Endothelial cell of umbilical vein (primary cell): ENCODE measurements at places on chromosomes 1 and 21. TPM values are rescaled to one million over a fixed set of nuclear protein-coding genes. Genes with fewer than 3 reads are reported as not detected.
A peak's percentile ranks its signal among the peaks of the same experiment; 100 is the strongest.

Gene GPR52
- 0.72 and 2.2 TPM in 2 replicates for total RNA-seq

Gene KCNE1
- total RNA-seq = 0.38 and 0.53 TPM in 2 replicates

Gene DNASE2B
- total RNA-seq = not detected in 2 replicates

Gene ZNF678
- total RNA-seq = 7.5 and 7.7 TPM in 2 replicates

Gene PGLYRP3
- total RNA-seq = not detected in 2 replicates

Gene MEX3A
- 23.6 and 26.6 TPM in 2 replicates for total RNA-seq

GRCh38 chr21:46118316-46119143 is 20.6 kb downstream of the COL6A2 start:
- no peak overlapping the region for H3K4me3 ChIP-seq
- H3K27me3 ChIP-seq = no peaks in the 10 kb centered on the region
- H3K4me1 ChIP-seq = no peaks in the 10 kb centered on the region
- H3K27ac ChIP-seq = no peak overlapping the region
- H3K36me3 ChIP-seq = no peaks in the 10 kb centered on the region

DNA sequence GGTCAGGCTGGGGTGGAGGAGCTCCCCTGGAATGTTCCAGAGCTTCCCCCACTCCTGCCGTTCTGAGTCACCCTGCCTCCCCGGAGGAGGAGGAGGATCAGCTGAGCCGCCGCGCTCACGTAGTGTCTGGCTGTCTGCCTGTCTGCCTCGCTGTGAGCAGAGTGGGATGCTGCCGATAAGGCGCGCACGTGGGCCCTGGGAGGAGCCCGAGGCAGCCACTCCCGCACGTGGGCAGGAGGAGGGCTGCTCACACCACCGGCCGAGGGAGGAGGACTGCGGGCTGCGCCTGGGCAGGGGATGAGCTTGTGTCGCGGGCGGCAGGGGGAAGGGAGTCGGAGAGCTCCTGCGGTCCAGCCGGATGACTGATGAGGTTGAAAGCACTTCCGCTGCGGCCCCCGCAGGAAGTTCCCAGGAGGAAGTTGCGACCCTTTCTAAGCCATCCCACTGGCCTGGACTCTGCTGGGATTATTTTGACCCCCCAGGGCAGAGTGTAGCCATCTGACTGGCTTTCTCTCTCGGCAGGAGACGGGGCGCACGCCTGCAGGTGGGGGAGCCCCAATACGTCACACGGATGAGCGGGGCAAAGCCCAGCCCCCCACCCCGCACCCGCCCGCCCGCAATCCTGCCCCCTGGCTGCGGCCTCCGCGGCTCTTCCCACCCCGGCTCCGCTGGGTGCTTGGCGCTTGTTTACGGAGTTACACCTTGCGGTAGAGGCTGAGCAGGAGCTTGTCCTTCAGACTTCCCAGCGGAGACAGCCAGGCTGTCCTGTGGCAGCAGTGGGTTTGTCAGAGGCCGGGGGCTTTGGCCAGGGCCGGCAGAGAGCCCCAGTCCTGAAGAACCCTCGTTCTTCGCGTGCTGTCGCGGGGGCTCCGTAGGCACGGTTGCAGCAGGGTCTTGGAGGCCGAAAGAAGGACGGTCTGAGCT is 9.8 kb downstream of the PDXK start:
- no peaks in the 10 kb centered on the region for H3K36me3 ChIP-seq
- H3K4me3 ChIP-seq = peak overlapping the region; percentile 13
- no peaks in the 10 kb centered on the region for H3K27me3 ChIP-seq
- peak overlapping the region; percentile 79 for H3K27ac ChIP-seq
- H3K4me1 ChIP-seq = peaks cover 38% of the 10 kb centered on the region

- no peak overlapping the region for H3K27ac ChIP-seq
- no peak for DNase-seq
- no peak overlapping the region for H3K4me3 ChIP-seq
- no peaks in the 10 kb centered on the region for H3K36me3 ChIP-seq
Measured at GRCh38 chr1:168340781-168341482, 60.3 kb downstream of the TBX19 start.

- DNase-seq = no peak
- no peak overlapping the region for H3K4me3 ChIP-seq
Measured at GRCh38 chr1:87242445-87243185, 86.1 kb upstream of the LMO4 start.

DNA sequence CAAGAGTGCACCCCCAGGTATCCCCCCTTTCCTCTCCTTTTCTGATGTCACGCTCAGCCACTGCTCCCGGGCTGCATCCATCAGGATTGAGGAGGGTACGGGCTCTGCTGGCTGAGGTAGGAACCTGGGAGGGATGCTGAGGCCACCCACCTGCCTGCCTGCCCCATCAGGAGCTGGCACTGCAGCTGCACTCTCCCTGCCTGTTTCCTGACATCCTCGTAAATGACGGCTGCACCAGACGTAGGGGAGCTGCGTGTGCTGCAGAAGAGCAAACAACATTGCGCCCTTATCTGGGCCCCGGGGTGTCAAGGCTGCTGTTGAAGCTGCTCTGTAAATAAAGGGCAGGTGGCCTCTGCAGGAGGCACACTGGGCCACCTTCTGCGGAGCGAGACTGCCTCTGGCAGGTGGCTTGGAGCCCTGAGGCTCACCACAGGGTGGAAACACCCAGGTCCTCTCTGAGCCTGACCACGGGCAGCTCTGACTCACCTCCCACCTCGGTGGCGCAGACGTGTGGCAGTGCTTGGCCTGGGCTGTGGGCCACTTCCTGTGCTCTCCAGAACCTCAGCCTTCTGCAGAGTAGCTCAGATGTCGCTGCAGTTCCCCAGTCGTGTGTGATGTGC is 30.9 kb downstream of the SNAP47 start:
- DNase-seq = no peak
- H3K4me3 ChIP-seq = no peak overlapping the region
- H3K27ac ChIP-seq = no peak overlapping the region
- H3K36me3 ChIP-seq = no peaks in the 10 kb centered on the region

DNA sequence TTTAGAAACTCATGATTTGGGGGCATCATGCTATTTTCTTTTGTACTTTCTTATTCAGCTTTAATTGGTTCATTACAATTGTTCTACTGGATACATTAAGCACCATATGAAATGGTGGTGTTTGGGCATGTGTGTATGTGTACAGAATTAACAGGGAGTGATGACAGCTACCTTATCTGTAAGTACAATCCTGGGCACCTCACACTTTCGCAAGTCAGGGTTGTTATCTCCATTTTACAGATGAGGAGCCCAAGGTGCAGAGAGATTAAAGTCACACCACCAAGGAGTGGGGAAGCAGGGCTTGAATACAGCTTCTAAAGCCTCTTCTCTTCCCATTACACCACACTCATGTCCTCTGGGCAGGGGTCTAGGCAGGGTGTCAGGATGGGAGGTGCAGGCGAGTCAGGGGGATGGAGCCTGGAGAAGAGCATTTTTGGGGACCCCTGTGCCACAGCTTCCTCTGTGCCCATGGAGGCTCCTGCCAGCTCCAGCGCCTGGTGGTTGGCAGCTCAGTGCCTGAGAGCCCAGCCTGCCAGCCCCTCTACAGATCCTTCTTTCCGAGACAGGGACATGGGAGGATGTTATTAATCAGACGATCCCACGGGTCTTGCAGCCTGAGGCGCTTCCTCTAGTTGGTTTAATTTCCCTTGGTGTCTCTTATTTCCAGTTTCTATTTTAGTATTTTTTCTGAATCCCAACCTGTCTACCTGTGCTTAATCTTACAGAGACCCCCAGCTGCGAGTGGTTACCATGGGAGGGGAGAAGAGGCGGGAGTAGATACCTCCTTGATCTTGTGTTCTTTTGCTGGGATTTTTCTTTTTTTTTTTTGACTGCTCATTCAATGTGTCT is 126.2 kb upstream of the CD34 start:
- no peak overlapping the region for H3K27ac ChIP-seq
- H3K4me3 ChIP-seq = no peak overlapping the region
- peaks cover 11% of the 10 kb centered on the region for H3K4me1 ChIP-seq
- peaks cover 69% of the 10 kb centered on the region for H3K36me3 ChIP-seq

GRCh38 chr1:114099268-114099667 is 54.4 kb downstream of the SYT6 start:
- no peak overlapping the region for H3K4me3 ChIP-seq
- H3K27ac ChIP-seq = no peak overlapping the region
- no peaks in the 10 kb centered on the region for H3K4me1 ChIP-seq

- H3K4me3 ChIP-seq = no peak overlapping the region
- H3K36me3 ChIP-seq = no peaks in the 10 kb centered on the region
Measured at GRCh38 chr1:152756872-152757271, 953 bp upstream of the KPRP start.

DNA sequence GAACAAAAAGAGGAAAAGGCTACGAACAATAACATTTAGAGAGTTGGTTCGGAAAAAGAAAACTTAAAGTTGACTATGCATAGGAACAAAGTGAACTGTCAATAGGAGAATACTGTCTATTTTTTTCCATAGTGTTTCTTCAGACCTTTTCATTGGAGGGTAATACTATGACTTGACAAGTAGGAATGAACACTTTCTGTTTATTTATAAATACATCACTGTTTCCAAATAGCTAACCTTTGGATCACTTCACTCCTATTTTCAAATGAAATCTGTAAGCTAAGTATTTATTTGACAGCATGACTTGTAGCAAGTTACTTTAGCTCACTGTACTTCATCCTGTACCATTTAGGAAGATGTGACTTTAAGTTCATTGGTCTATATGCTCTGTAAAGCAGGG is 221.3 kb downstream of the COL24A1 start:
- no peak overlapping the region for H3K4me3 ChIP-seq
- H3K27ac ChIP-seq = no peak overlapping the region
- DNase-seq = no peak
- no peaks in the 10 kb centered on the region for H3K36me3 ChIP-seq

GRCh38 chr1:240232530-240232929 is 140.8 kb downstream of the FMN2 start:
- no peaks in the 10 kb centered on the region for H3K4me1 ChIP-seq
- no peaks in the 10 kb centered on the region for H3K36me3 ChIP-seq
- no peak overlapping the region for H3K4me3 ChIP-seq

GRCh38 chr1:67227196-67227595 is 60.9 kb downstream of the IL23R start:
- H3K27me3 ChIP-seq = peaks cover 4% of the 10 kb centered on the region
- no peaks in the 10 kb centered on the region for H3K4me1 ChIP-seq
- no peak overlapping the region for H3K27ac ChIP-seq
- H3K36me3 ChIP-seq = no peaks in the 10 kb centered on the region
- no peak for DNase-seq

GRCh38 chr1:238458899-238459298 is 568.2 kb upstream of the ZP4 start:
- H3K4me3 ChIP-seq = no peak overlapping the region
- H3K27ac ChIP-seq = no peak overlapping the region
- no peak for DNase-seq
- H3K36me3 ChIP-seq = no peaks in the 10 kb centered on the region
- no peaks in the 10 kb centered on the region for H3K27me3 ChIP-seq

GRCh38 chr1:150267896-150268295 is 920 bp downstream of the APH1A start:
- no peaks in the 10 kb centered on the region for H3K27me3 ChIP-seq
- no peak for DNase-seq
- peak overlapping the region; percentile 51 for H3K4me3 ChIP-seq

DNA sequence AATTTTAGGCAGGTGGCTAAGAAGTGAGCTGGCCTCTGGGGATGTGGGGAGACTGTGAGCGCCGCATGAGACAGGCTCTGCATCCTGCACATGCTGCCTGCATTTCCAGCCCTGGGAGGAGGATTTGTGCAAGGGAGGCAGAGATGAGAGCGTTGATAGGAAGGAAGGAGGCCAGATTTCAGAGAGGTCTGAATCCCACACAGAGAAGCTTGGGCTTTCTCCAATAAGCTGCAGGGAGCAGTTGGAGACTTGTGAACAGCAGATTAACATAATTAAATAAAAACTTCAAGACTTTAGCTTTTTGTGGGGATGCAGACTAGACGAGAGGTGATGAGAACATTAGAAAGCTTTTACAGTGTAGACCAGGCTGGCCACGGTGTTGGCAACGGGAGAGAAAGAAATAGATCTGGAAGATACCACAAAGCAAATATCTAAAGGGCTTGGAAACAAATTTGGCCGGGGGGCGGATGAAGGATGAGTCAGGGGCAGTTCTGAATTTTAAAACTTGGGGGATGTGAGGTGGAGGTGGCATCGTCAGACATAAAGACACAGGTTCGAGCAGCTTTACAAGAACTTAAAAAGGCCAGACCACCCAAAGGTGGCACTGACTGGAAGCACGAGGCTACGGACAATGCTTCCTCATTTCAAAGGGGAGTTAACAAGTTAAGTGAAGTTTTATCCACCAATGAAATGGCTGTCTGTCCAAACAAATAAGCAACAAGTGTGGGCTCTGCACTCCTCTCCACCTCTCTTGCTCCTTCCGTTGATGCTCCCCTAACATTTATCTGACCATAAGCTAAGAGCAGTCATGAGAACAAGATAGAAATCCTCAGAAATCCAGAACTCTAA is 57.0 kb downstream of the HIVEP3 start:
- H3K27ac ChIP-seq = peak overlapping the region; percentile 55
- peaks cover 24% of the 10 kb centered on the region for H3K4me1 ChIP-seq
- no peaks in the 10 kb centered on the region for H3K36me3 ChIP-seq
- no peak for DNase-seq
- no peaks in the 10 kb centered on the region for H3K27me3 ChIP-seq

- no peak for DNase-seq
- H3K4me1 ChIP-seq = no peaks in the 10 kb centered on the region
- no peak within 1 kb of the TSS for H3K27ac ChIP-seq
- no peaks in the 10 kb centered on the region for H3K36me3 ChIP-seq
- H3K27me3 ChIP-seq = peaks cover 2% of the 10 kb centered on the region
Measured at GRCh38 chr21:42395905-42396651, at the start of gene TMPRSS3. Gene TMPRSS3, minus strand, starts transcription at chr21:42396052. Its CDS starts 635 bp downstream, at chr21:42395417.

DNA sequence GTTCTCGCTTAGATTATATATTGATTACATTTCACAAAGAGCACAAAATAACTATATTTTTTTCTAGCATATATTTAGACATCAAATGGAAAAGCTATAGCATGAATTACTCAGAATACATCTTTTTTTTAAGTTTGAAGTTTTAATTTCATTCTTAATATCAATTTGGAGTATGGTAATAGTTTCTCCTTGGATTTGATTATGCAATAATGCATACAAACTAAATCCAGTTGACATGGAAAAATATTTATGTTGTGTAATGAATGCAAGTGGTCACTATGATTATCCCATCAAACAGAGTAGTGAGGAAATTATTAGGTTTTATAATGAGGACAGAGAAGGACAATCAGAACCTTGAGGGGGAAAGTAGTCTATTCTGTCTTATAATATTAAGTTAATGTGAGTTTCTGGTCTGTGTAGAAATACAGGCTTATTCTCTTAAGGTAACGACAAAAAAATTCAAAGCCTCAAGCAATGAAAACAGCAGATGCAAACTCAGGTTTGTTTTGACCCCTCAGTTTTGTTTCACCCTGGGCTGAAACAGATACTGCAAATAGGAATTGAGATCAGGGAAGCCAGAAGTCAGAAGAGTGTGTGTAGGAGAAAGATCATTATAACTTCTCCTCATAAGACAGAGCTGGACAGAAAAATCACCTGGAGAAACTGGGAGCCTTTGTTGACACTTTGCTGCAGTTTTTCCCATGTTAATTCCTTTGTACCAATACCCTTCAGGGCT is 23.7 kb downstream of the LRRC8B start:
- H3K27me3 ChIP-seq = no peaks in the 10 kb centered on the region
- no peaks in the 10 kb centered on the region for H3K36me3 ChIP-seq
- H3K27ac ChIP-seq = no peak overlapping the region
- DNase-seq = no peak
- H3K4me1 ChIP-seq = peaks cover 47% of the 10 kb centered on the region
- no peak overlapping the region for H3K4me3 ChIP-seq

- no peaks in the 10 kb centered on the region for H3K27me3 ChIP-seq
- DNase-seq = no peak
- no peak overlapping the region for H3K27ac ChIP-seq
- no peak overlapping the region for H3K4me3 ChIP-seq
- H3K4me1 ChIP-seq = peaks cover 4% of the 10 kb centered on the region
Measured at GRCh38 chr1:204571128-204571527, 54.9 kb downstream of the MDM4 start.

GRCh38 chr21:45768011-45768739 is 124.7 kb downstream of the PCBP3 start:
- H3K4me1 ChIP-seq = no peaks in the 10 kb centered on the region
- DNase-seq = no peak
- no peaks in the 10 kb centered on the region for H3K27me3 ChIP-seq
